ENCODE measurements at places on chromosomes 6 and 20.
A peak's percentile ranks its signal among the peaks of the same experiment; 100 is the strongest.

DNA sequence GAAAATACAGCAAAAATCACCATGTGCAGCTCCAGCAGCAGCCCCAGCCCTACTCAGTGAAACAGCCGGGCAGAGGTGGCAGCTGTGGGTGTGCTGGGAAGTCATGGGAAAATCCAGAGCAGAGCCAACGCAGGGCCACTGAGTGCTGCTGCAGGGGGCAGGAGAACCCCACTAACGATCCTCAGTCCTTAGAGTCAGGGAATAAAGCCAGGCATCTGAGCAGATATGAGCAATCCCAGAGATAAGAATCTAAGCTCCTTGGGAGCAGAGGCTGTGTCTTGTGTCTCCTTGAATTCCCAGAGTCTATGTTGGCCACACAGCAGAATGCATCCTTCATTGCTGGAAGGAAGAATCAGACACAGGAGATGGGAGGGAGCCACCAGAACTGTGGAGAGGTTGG lies 493.1 kb upstream of the MAP3K7 start:
- peak; percentile 41 for DNase-seq

- DNase-seq: no peak
Measured at GRCh38 chr20:9615118-9615517, 100.7 kb downstream of the LAMP5 start.

GRCh38 chr6:45419571-45420082 lies 41.9 kb upstream of the SUPT3H start:
- DNase-seq: peak; percentile 79

GRCh38 chr6:158939255-158940159 lies 60.5 kb downstream of the RSPH3 start:
- DNase-seq: peak; percentile 62

GRCh38 chr6:5214570-5215052 lies 46.1 kb downstream of the LYRM4 start:
- DNase-seq: peak; percentile 69

- DNase-seq: no peak
Measured at GRCh38 chr6:38033442-38033982, 214.0 kb downstream of the ZFAND3 start.

DNA sequence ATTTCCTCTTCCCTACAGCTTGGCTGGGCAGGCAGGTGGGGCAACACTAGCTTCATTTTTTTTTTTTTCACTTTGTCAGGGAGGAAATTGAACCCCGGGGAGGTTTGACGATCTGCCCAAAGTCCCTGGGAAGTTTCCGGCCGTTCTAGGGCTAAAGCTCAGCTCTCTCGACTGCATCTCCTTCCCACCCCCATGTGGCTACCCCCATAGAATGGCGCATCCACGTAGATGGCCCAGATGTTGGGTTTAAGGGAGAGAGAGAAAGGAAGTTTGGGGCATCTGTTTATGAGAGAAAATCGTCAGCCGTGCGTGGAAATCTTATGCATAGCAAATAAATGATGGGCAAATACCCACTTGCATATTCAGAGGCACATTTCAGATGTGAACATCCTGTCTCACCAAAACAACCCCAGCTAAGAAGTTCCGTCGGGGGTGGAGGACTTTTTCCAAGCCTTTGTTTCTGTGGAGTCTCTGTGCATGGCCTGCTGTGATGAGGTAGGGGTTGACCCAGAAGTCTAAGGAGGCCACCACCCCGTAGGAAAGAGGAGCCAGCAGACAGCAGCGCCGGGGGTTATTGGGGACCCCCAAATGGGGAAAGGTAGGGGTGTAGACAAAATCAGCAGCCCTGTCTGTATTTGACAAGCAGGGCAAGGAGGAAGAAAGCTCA lies 40.5 kb upstream of the ZNF831 start:
- DNase-seq: no peak

DNA sequence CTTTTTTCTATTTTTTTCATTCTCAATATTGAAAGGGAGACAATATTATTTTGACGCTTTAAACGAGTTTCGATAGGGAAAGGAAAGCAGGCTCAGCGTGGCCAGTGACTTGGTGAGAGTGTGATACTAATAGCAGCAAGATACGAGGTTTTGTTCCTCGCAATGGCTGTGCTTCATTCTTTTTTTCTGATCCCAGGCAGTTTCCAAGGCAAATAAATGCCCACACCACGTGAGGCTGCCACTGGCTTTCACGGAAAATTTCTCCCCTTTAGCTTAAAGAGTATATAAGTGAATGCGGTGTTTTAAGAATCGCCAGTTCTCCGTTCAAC lies 196.4 kb upstream of the ZNF184 start:
- no peak for DNase-seq
